ENCODE measurements at places on chromosomes 12 and 14.
A peak's percentile ranks its signal among the peaks of the same experiment; 100 is the strongest.

DNA sequence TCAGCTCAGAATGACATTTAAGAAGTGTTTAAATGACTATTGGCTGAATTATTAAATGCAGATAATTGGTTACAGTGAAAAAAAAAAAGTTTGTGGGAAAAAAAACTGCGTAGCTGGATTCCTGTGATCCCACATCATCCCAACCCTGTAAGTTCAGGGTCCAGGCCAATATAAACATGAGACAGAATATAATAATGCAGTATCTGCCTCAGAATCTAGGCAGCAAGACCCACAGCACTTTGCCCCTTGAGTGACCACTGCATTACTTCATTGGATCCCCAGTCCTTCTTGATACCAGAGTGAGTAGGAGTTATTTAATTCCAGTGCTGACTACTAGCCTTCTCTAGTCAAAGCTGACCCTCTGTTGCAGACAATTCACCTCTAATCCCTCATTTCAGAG, 272.6 kb downstream of the CCER1 start:
- H3K4me1 ChIP-seq = no peaks in the 10 kb centered on the region
- H3K36me3 ChIP-seq = no peaks in the 10 kb centered on the region
- no peak overlapping the region for H3K4me3 ChIP-seq
- no peak for DNase-seq
- no peak overlapping the region for H3K27ac ChIP-seq
- H3K27me3 ChIP-seq = no peaks in the 10 kb centered on the region

DNA sequence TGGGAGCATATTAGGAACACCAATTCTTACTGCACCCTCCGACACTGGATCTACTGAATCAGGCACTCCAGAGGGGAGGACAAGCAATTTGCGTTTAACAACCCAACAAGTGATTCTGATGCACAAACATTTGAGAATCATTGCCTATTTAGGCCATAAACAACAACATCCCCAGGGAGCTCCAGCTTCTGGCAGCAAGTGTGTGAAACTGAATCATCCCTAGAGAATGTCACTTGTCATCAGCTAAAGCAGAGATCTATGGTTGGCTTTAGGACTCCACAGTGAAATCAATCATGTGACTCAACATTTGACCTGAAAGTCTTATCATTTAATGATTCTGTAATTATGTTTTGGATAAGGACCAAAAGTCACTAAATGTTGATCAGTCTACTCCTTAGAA, 505.0 kb upstream of the FLRT2 start:
- H3K4me1 ChIP-seq = no peaks in the 10 kb centered on the region
- H3K4me3 ChIP-seq = no peak overlapping the region
- H3K27ac ChIP-seq = no peak overlapping the region
- no peaks in the 10 kb centered on the region for H3K36me3 ChIP-seq

GRCh38 chr14:66022526-66022925, 463.6 kb upstream of the CCDC196 start:
- H3K4me3 ChIP-seq = no peak overlapping the region
- no peak overlapping the region for H3K27ac ChIP-seq
- no peaks in the 10 kb centered on the region for H3K36me3 ChIP-seq
- no peaks in the 10 kb centered on the region for H3K27me3 ChIP-seq
- no peak for DNase-seq

- peak; percentile 95 for DNase-seq
- H3K27ac ChIP-seq = peak within 1 kb of the TSS; percentile 4
- H3K4me3 ChIP-seq = peak within 1 kb of the TSS; percentile 89
- H3K4me1 ChIP-seq = peaks cover 2% of the 10 kb centered on the region
- H3K27me3 ChIP-seq = no peaks in the 10 kb centered on the region
- no peaks in the 10 kb centered on the region for H3K36me3 ChIP-seq
These were observed at the start of gene GNPTAB for GRCh38 chr12:101830367-101831325. Gene GNPTAB (minus strand): TSS chr12:101830959. CDS start chr12:101830675, 284 bp downstream.

DNA sequence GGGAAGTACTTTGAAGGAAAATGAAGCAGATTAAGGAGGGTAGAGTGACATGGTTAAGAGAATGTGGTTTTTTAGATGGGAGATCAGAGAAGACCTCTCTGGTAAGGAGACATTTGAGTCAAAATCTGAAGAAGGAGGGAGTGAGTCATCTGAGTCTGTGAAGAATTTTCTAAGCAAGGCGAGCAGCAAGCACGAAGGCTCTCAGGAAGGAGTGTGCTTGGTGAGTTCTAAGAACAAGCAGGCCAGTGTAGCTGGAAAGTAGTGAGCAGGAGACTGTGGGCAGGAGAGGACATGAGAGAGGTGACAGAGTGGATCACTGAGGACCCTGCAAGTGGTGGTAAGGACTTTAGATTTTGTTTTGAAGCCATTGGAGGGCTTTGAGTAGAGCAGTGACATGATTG, 76.3 kb upstream of the FUT8 start:
- no peak overlapping the region for H3K27ac ChIP-seq
- DNase-seq = no peak
- H3K4me1 ChIP-seq = peaks cover 7% of the 10 kb centered on the region
- H3K27me3 ChIP-seq = no peaks in the 10 kb centered on the region
- no peak overlapping the region for H3K4me3 ChIP-seq

DNA sequence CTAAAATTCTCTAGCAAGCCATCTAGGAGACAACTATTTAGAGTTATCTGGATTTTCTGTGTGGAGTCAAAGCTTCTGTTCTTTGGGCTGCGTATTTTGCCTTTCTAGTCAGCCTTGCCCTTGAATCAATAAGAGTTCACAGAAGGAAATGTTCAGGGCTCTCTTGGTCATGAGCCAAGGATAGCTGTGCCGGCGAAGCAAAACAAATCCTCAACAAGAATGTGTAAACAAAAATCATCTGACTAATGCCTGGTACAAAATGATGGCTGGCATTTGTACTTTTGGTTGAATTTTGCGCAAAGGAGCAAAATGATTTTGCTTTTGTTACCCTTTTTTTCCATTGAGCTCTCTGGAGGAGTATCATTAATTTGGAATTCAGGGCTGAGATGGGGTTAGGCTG, 171.1 kb downstream of the DACT1 start:
- H3K27ac ChIP-seq = no peak overlapping the region
- peak; percentile 53 for DNase-seq
- H3K36me3 ChIP-seq = no peaks in the 10 kb centered on the region
- no peak overlapping the region for H3K4me3 ChIP-seq
- no peaks in the 10 kb centered on the region for H3K27me3 ChIP-seq
- H3K4me1 ChIP-seq = peaks cover 8% of the 10 kb centered on the region

- DNase-seq = no peak
- no peaks in the 10 kb centered on the region for H3K4me1 ChIP-seq
- H3K36me3 ChIP-seq = no peaks in the 10 kb centered on the region
- no peak overlapping the region for H3K4me3 ChIP-seq
These were observed 71.6 kb downstream of the MAP1LC3B2 start for GRCh38 chr12:116630762-116631161.

GRCh38 chr14:104870368-104871144, 5.5 kb downstream of the CEP170B start:
- no peak for DNase-seq
- H3K27ac ChIP-seq = no peak overlapping the region
- no peaks in the 10 kb centered on the region for H3K27me3 ChIP-seq
- H3K36me3 ChIP-seq = no peaks in the 10 kb centered on the region
- no peak overlapping the region for H3K4me3 ChIP-seq
- H3K4me1 ChIP-seq = peaks cover 8% of the 10 kb centered on the region

GRCh38 chr14:53295985-53296582, 143.0 kb upstream of the DDHD1 start:
- DNase-seq = no peak
- no peaks in the 10 kb centered on the region for H3K27me3 ChIP-seq
- no peaks in the 10 kb centered on the region for H3K4me1 ChIP-seq
- no peak overlapping the region for H3K4me3 ChIP-seq
- H3K27ac ChIP-seq = no peak overlapping the region
- H3K36me3 ChIP-seq = no peaks in the 10 kb centered on the region

DNA sequence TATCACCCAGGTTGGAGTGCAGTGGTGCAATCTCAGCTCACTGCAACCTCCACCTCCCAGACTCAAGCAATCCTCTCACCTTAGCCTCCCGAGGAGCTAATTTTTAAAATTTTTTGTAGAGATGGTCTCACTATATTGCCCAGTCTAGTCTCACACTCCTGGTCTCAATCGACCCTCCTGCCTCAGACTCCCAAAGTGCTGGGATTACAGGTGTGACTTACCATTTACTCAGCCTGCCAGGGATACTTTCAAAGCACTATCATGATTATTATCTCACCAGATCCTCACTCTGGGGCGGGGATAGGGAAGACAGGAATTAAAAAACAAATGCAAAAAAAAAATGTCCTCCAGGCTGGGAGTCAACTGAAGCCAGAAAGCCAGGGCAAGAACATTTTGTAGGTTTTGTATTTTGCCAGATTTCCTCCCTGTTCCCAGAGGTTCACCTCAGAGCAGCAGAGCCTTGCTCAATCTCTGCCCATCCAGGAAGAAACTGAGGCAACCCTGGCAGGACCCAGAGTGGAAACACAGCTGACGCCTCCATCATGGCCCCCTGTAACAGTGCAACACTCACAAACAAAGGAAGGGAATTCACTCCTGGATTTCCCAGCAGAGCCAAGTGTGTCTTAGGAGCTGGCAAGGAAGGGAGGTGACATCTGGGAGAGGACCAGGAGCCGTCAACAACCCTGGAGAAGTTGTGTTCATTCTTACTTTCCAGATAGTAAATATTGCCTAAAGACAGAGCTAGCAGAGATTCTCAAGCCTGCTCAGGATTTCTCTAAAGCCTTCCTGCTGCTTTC, 73.9 kb downstream of the IRF2BPL start:
- H3K36me3 ChIP-seq = no peaks in the 10 kb centered on the region
- H3K27me3 ChIP-seq = no peaks in the 10 kb centered on the region
- peaks cover 13% of the 10 kb centered on the region for H3K4me1 ChIP-seq
- DNase-seq = no peak

GRCh38 chr14:78633752-78634151, 463.6 kb downstream of the NRXN3 start:
- H3K36me3 ChIP-seq = no peaks in the 10 kb centered on the region
- H3K4me1 ChIP-seq = no peaks in the 10 kb centered on the region
- no peak overlapping the region for H3K27ac ChIP-seq
- no peak for DNase-seq
- H3K4me3 ChIP-seq = no peak overlapping the region

DNA sequence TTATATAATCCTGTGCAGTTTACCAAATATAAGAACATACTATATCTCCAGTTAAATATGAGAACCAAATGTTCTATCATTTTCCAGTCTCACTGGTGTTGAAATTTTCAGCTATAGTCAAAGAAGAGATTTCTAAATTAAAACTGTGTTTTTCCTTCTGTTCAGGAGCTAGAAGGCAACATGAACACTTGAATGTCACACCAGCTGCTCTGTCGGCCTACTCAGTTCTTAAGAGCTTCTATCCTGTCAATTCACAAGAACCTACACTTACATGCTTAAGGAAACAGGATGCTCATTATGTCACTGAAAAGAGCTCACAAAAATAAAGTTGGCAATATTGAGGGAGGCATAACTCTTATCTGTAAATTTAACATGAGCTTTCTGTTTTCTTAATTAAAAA, 43.1 kb downstream of the ATP2B1 start:
- no peaks in the 10 kb centered on the region for H3K4me1 ChIP-seq
- H3K27ac ChIP-seq = no peak overlapping the region
- no peak overlapping the region for H3K4me3 ChIP-seq
- no peak for DNase-seq
- no peaks in the 10 kb centered on the region for H3K36me3 ChIP-seq
- no peaks in the 10 kb centered on the region for H3K27me3 ChIP-seq

DNA sequence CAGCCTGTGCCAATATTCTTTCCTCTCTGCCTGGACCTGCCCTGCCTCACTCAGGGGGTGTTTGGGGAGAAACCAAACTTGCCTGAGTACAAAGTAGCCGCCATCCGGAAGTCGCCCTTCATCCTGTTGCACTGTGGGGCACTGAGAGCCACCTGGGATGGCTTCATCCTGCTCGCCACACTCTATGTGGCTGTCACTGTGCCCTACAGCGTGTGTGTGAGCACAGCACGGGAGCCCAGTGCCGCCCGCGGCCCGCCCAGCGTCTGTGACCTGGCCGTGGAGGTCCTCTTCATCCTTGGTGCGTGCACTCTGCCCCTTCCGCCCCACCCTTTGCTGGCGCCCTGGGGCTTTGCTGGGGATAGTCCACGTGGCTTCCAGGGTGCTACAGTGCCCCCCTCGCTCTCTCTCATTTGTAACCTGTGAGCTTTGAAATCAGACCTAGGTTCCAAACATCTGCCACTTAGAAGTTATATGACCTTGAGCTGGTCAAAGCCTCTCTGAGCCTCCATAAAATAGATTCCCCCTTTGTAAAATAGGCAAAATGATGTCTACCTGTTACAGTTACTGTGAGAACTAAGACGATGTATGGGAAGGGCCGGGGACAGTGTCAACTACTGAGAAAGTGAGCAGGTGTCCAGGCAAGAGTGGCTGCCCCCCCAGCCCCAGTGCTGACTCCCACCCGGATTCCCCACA, 4.5 kb downstream of the KCNH3 start:
- peaks cover 2% of the 10 kb centered on the region for H3K4me1 ChIP-seq
- H3K36me3 ChIP-seq = no peaks in the 10 kb centered on the region
- H3K4me3 ChIP-seq = no peak overlapping the region
- H3K27me3 ChIP-seq = no peaks in the 10 kb centered on the region

- H3K4me1 ChIP-seq = peaks cover 9% of the 10 kb centered on the region
- H3K36me3 ChIP-seq = no peaks in the 10 kb centered on the region
- no peak overlapping the region for H3K27ac ChIP-seq
- H3K27me3 ChIP-seq = no peaks in the 10 kb centered on the region
- no peak overlapping the region for H3K4me3 ChIP-seq
These were observed 3.1 kb downstream of the DDIT3 start for GRCh38 chr12:57517187-57517586.

DNA sequence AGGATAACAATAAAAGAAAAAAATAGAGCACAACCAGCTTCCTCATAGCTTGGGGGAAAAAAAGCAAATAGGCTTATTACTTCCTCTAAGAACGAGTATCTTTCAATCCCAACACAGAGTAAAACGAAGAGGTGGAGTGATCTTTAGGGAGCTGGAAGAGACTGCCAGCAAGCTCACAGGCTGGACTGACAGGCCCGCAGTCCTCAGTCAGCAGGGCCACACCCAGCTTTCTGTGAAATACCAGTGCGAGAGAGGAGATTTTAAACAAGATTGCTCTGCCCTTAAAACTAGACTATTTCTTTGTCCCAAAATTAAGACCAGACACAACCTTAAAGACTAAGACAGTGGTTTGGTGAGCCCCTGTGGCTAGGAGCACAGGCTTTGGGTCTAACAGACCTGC, 32.9 kb downstream of the SETD3 start:
- no peak for DNase-seq
- peaks cover 1% of the 10 kb centered on the region for H3K4me1 ChIP-seq
- no peaks in the 10 kb centered on the region for H3K27me3 ChIP-seq
- H3K36me3 ChIP-seq = no peaks in the 10 kb centered on the region
- H3K27ac ChIP-seq = no peak overlapping the region
- no peak overlapping the region for H3K4me3 ChIP-seq

- peaks cover 3% of the 10 kb centered on the region for H3K36me3 ChIP-seq
- no peaks in the 10 kb centered on the region for H3K27me3 ChIP-seq
- peak overlapping the region; percentile 97 for H3K27ac ChIP-seq
- peak overlapping the region; percentile 80 for H3K4me3 ChIP-seq
These were observed 710 bp upstream of the FOS start for GRCh38 chr14:75277815-75278421.

GRCh38 chr12:103207936-103208335, 250.5 kb downstream of the ASCL1 start:
- no peaks in the 10 kb centered on the region for H3K4me1 ChIP-seq
- no peak overlapping the region for H3K4me3 ChIP-seq
- no peaks in the 10 kb centered on the region for H3K27me3 ChIP-seq
- H3K27ac ChIP-seq = no peak overlapping the region
- DNase-seq = no peak
